ENCODE measurements at places on chromosomes 16 and 17.

- no peak for DNase-seq
Observed at GRCh38 chr16:47562366-47562765, 101.2 kb downstream of the PHKB start.

DNA sequence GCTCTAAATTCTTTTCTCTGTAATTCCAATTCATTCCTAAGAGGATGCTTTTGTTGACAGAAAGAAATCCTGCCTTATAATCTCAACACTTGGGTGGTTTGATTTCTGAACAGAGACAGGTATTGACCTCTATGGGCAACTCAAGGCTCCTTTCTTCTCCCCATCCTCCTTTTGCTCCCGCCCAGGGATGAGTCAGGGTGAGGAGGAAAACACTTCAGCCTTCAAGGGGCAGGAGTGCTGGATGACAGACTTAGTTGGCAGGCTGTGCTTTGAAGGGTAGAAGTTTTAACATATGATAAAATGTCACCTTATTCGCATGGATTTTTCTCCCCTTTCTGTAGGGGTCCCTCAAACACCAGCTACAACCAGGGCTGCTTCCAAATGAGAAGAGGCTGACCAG, 16.7 kb upstream of the TOM1L1 start:
- no peak for DNase-seq

- no peak for DNase-seq
Observed at GRCh38 chr16:84611041-84611440, 6.8 kb downstream of the COTL1 start.

- no peak for DNase-seq
Observed at GRCh38 chr16:72291121-72291520, 119.2 kb upstream of the PMFBP1 start.

GRCh38 chr17:15262291-15263205, 2.6 kb downstream of the PMP22 start:
- no peak for DNase-seq

GRCh38 chr16:12480916-12481315, 322.8 kb downstream of the CPPED1 start:
- DNase-seq = no peak

DNA sequence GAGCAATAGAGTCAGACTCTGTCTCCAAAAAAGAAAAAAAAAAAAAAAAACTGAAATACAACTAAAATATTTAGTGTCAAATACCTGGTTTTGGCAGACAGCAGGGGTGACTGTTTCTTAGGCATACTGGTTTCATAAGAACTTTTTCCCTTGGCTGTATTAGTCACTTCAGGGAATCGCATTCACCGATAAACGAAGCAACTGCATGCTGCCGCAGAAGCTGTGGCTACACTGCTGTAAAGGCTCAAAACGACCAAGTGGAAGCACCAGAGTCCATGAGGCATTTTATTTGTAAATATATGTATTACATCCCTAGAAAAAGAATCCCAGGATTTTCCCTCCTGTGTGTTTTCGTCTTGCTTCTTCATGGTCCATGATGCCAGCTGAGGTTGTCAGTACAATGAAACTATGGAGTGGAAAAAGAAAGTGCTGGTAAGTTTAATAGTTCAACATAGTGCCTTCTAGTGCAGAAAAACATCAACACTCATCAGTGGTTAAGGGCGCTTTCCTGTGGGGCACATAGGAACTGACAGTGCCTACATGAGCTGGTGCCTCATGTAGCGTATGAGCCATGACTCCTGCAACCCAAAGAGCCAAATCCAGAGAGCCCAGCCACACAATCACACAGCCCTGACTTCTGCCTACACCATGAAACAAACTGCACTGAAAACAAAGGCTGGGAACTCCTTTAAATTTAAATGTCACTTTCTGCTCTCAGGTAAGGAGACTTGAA, 7.3 kb downstream of the RPS15A start:
- no peak for DNase-seq

- DNase-seq = no peak
Observed at GRCh38 chr16:1378087-1378803, 26.5 kb downstream of the GNPTG start.

- DNase-seq = no peak
Observed at GRCh38 chr16:68444056-68444657, 4.2 kb downstream of the SMPD3 start.

DNA sequence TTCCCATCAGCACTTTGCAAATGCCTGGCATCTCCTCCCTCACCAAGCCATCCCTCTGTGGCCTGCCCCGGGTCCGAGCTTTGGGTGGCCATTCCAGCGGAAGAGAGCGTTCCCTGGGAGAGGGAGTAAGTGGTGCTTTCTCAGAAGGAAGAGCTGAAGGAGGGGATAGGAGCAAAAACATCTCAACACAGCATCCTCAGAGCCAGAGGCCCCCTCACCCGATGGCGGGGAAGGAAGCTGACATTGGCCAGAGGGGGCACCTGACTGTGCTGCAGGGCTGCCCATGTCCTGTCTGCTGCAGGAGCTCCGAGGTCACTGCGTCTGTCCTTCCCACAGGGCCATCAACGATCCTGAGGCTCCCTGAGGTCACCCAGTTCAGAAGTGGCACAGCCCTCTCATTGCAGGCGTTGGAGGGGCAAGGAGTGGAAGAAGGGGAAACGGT, 427 bp upstream of the TLCD3B start:
- no peak for DNase-seq

Measured in GOT3 (cell line).